ENCODE measurements at places on chromosomes 2 and 18.

DNA sequence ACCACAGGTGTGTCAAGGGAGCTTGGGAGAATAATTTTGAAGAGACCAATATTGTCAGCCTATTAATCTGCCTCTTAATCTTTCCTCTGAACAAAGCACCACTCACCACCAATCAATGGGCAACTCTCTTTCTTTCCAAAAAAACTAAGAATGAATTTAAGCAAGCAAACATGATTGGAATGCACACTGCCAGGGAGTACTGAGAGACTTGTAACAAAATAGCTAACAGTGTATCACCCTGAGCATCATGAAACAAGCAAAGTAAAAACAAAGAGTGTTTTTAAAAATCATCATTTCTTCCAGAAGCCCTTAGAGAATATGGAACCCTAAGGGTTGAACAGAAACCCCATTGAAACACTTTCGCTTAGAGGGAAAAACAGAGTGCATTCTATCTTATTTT lies 299.7 kb downstream of the DSEL start:
- no peak for DNase-seq

DNA sequence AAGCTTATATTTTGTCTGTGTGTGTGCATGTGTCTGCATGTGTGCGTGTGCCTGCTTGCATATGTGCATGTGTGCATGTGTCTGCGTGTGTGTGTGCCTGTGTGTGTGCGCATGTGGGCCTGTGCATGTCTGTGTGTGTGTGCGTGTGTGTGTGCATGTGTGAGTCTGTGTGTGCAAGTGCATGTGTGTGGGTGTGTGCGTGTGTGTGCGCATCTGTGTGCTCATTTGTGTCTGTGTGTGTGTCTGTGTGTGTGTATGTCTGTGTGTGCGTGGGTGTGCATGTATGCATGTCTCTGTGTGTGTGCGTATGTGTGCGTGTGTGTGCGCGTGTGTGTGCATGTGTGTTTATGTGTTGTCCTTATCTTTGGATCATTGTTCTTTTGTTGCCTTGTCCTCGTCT lies 56.8 kb downstream of the DSC3 start:
- no peak for DNase-seq

DNA sequence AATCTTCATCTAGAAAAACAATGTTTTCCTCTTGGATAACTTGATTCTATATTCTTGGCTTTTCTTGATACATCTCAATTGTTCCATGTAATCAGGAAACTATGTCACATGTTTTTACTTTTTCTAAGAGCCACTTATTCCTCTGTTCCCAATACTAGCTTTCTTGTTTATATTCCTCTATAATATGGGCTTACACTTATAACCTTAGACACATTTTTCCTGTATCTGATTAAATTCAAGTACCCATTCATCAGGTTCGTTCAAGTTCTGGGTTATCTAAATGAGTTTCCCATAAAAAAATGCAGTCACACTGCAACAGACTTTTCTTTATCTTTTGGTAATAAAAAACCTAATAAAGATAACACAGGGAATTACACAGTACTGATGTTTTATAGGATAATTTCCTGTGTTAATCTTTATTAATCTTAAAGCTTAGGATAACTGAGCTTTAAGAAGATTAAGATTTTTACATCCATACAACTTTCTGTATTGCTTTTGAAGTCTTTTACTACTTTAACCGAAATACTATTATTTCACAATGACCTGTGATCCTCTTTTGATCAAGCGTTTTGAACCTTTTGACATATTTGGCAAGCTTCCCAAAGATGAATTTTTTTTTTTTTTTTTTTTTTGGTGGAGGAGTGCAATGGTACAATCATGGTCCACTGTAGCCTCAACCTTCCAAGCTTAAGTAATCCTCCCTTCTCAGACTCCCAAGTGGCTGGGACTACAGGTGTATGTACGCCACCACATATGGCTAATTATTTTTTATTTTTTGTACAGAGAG lies 44.3 kb upstream of the C2orf66 start:
- no peak for DNase-seq

- no peak for DNase-seq
Measured at GRCh38 chr2:110955556-110955955, 165.2 kb upstream of the BCL2L11 start.

DNA sequence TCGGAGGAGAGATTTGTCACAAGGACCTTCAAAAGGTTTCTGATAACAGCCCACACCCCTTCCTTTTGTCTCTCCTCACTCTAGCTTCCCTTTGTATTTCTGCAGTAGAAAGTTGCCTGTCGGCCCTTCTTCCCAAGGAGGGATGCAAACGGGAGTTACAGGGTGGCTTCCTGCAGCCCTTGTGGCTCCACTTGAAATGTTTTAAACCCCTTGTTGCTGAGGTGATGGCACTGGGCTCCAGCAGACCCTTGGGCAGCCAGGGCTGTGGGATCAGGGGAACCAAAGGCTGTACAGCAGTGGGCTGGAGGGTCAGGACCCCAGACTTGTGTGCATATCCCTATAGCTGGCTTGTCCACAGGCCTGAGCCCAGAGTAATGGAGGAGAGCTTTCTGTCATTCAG lies 62.1 kb downstream of the COA5 start:
- no peak for DNase-seq

- DNase-seq, result peak; percentile 6
Measured at GRCh38 chr2:101473911-101474701, 806 bp downstream of the RFX8 start.

- no peak for DNase-seq
Measured at GRCh38 chr2:160790738-160791137, 297.1 kb upstream of the RBMS1 start.

DNA sequence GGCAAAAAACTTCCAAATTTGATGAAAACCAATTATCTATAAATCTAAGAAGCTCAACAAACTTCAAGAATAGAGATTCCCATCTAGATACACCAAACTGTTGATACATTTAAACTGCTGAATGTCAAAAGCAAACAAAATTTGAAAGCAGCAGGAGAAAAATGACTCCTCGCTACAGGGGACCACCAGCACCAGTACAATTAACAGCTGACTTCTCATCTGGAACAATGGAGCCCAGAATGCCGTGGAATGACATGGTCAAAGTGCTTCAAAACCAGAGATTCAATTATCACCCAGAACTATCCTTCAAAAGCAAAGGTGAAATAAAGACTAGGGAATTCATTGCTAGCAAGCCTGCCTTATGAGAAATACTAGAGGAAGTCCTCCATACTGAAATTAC lies 11.6 kb downstream of the SRSF7 start:
- no peak for DNase-seq

All from T-helper 9 cell (primary cell).